Tibial nerve (tissue), 4 donors: ENCODE measurements at places on chromosomes 5 and 9. TPM values are rescaled to one million over a fixed set of nuclear protein-coding genes. Genes with fewer than 3 reads are reported as not detected.

Gene VCAN
- 55.5 TPM for total RNA-seq

Gene IL3
- total RNA-seq, result not detected

Gene PCDHA1
- total RNA-seq, result not detected

DNA sequence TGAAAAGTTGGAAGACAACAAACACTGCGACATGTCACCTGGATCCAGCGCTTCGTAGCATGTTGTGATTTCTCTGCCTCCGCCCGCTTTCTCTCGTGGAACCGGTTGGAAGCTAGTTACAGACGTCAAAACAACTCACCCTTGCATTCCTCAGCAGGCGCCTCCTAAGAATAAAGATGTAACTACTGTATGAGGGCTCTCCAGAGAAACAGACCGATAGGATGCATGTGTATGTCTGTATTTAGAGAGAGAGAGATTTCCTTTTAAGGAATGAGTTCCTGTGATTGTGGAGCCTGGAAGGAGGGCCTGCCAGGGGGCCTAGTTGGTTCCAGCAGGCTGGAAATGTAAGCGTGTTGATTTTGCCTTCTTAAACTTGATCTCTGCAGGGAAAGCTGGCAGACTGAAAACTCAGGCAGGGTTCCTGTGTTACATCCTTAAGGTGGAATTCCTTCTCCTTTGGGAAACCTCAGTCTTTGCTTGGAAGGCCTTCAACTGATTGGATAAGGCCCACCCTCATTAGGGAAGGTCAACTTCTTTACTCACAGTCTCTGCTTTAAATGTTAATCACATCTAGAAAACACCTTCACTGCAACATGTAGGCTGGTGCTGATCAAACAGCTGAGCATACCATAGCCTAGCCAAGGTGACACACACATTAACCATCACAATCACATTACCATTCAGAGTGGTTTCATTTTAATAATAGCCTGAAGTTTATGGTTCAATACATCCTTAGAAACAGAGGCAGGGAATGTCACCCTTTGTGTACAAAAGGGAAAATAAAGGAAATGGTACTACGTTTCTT is 163.8 kb downstream of the SYK start:
- DNase-seq, result no peak

Gene MRPS30
- 63.3 TPM for total RNA-seq
